ENCODE measurements at places on chromosomes 4 and X.

DNA sequence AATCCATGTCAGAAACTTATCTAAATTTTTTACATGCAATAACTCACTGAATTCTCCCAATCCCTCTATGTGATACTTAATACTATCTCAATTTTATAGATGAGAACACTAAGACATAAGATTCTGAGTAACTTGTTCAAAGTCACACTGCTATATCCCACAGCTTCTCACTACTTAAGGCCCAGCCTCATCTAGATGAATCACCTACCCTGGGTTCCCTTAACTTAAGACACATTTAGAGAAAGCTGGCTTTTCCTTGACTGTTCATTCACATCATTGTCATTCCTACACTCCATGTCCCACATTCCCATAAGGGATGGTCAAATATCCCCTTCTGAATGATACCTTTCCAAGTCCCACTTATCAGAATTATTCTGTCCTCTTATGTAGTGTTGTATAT, 21.0 kb downstream of the TNIP3 start:
- DNase-seq, result no peak

GRCh38 chr4:69092190-69092589, 4.1 kb upstream of the UGT2B7 start:
- no peak for DNase-seq

DNA sequence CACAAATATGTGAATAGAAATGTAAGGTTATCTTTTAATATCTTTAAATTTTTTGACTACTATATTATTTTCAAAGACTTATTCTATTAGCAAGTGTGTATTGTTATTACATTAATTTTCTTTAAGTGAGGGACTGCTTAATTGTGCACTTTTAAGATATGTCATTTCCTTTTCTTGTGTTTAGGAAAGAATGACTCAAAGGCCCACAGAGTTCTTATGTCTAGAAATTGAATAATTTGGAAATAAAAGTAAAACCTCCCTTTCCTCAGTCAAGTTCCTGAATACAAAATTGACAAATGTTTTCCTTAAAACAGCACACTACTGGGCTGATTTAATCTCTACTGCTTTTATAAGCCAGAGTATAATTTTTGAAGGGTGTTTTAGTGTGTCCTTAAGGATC, 169.7 kb downstream of the TMEM47 start:
- no peak for DNase-seq

- DNase-seq, result no peak
Measured at GRCh38 chrX:113644426-113644825, 803.8 kb upstream of the AMOT start.

DNA sequence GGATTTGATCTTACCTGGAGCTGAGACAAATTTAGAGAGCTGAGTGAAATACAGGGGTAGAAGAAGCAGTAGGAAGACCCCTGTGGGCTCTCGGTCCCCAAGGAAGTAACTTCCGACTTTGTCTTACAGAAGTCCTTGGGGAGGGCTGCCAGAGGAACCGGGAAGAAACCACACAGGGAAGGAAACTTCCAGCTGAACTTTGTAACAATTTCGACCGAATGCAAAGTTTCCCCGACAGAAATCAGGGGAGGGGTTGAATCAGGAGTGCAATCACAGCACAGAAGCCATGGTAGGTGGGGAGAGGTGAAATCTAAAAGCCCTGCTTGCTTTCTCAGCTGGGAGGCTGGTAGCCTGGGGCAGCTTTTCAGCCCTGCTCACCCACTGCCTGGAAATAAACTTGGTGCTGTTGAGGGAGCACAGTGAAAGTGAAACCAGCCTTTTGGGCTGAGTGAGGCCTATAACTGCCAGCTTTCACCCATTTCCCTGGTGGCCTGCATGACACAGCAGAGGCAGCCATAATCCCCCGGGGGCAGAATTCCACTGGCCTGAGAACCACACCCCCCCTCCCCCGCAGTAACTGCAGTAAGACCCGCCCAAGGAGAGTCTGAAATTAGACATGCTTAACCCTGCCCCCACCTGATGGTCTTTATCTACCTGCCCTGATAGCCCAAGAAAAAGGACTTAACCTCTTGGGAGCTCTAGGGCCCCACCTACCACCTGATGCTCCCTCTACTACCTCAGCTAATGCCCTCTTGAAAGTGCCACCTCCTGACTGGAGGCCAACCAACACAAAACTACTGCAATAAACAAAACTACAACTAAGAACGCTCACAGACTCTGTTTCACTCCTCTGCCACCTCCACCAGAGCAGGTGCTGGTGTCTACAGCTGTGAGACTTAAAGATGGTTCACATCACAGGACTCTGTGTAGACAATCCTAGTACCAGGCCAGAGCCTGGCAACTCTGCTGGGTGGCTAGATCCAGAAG, 248.2 kb downstream of the PARM1 start:
- peak; percentile 52 for DNase-seq

- no peak for DNase-seq
Measured at GRCh38 chrX:110021258-110022022, 18.5 kb downstream of the TMEM164 start.

DNA sequence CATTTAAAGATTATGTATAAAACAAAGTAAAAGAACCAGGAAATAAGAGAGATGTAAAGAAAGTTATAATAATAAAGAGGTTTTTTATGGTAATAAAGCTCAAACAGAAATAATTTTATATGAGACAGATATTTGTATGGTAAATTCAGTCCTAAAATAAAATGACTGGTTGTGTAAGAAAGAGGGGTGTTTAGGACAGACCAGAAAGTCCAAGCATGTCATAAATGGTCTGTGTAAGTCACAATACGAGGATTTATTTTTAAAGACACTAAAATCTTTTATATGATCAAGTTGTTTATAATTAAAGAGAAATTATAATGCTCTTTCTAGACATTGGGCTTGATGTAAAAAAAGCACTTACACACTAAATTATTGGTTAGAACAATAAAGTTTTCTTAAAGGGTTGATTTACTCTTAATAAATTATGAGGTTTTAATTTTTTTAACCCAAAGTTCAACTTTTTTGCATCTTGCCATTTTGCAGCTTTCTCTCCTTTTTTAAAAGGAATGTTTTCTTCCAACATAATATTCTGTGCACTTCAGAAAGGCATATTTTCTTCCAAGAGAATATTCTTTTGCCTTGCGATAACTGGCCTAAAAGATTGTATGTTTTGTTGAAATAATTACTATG, 61.9 kb upstream of the TCEAL2 start:
- DNase-seq, result no peak

DNA sequence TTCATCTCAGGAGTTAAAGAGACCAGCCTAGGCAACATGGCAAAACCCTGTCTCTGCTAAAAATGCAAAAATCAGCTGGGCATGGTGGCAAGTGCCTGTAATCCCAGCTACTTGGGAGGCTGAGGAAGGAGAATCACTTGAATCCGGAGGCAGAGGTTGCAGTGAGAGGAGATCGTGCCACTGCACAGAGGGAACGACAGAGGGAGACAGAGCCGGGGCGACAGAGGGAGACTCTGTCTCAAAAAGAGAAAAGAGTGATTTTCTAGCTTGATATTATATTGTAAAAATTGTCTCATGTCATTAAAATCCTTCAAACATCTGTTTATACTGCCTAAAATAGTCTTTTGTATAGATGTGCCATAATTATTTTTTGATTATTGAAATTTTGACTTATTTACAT, 225.4 kb upstream of the AGA start:
- no peak for DNase-seq

DNA sequence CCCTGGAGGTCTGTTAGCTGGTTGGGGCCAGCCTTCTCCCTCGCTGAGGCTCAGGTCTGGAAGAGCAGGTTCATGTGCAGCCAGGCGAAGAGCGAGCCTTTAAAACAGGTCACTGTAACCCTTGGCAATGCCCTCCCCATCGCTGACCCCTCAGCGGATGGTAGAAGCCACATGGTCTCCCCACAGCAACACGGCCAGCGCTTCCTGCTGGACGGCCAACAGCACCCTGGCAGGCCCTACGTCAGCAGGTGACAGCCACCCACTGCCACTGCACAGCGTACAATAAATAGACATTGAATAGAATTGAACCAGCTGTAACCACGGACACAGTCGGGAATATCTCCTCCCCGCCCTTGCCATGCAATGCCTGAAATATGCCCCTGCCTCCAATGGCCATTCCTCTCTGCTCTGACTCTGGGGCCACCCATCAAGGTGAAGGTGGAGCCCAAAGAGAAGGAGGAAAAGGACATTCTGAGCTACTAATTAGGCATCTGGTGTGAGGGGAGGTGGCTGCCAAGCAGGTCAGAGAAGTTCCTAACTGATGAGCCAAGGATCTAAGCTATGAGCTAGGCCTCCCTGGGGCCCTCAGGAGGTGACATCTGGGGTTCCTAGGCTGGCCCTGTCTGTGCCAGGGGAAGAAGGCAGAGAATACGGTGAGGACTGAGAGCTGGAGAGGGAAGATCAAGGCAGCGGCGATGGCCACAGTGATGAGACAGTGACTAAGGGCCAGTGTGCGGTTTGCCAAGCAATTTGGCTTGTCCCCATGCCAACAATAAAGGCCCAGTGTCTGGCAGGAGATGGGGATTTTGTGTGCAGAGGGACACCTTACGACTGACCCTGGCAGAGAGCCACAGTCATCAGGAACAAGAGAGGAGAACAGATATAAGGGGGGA, 202.3 kb downstream of the BCOR start:
- DNase-seq, result peak; percentile 10

- DNase-seq, result no peak
Measured at GRCh38 chr4:72817012-72817411, 248.0 kb upstream of the ADAMTS3 start.

GRCh38 chr4:99828477-99828876, 11.8 kb downstream of the DAPP1 start:
- no peak for DNase-seq

- peak; percentile 54 for DNase-seq
Measured at GRCh38 chr4:30380404-30380998, 339.7 kb upstream of the PCDH7 start.

DNA sequence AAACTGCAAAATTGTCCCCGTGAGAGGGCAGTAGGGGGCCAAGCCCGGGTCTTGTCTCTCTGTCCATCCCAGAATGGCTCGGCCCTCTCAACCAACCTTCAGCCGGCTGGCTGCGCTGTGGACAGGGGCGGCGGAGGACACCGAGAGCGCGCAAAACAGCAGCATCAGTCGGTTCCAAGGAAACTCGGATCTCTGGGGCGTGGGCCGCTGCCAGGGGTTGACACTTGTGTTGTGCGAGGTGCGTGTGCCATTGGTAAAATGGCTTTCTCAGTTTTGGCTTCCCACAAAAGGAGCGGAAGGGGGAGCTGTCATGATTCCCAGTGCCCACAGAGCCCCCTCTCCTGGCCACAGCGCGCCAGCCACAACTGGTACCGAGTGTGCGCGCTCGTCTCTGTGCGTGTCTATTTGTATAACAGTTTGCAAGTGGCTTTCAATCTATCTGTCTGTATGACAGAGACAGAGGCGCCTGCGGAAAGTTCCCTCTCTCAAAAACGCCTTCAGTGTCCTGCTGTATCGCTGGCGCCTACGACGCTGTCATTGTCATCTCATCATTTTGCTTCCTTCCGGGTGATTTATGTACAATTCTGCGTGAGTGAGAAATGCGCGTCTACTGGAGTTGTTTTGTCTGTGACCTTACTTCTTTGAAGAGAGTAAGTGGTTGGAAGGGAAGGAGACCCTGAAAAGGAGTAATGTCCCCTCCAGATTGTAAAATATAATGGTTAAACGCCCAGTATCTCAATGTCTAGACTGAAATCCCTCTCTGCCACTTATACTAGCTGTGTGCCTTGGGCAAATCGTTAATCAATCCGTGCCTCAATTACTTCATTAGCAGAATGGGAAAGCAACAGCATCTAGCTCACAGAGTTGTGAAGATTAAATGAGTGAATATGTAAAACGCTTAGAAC, 1.8 kb downstream of the DKK2 start:
- DNase-seq, result no peak

DNA sequence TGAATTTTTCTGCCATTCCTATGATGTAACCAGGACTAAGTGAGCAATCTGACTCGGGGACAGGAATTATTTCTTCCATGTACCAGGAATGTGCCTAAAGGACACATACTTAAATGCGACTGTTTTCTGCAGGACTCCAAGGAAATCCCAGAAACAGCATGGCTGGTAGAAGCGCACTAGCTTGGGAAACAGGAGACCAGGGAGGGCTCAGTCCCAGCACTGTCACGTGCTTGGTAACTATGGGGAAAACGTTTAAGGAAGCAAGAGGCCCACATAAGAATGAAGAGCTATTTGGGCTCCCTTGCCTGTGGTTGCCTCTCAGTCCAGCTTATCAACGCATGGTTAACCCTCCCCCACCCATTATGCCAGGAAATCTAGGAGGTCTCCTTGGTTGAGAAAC, 19.6 kb downstream of the MPP1 start:
- no peak for DNase-seq

DNA sequence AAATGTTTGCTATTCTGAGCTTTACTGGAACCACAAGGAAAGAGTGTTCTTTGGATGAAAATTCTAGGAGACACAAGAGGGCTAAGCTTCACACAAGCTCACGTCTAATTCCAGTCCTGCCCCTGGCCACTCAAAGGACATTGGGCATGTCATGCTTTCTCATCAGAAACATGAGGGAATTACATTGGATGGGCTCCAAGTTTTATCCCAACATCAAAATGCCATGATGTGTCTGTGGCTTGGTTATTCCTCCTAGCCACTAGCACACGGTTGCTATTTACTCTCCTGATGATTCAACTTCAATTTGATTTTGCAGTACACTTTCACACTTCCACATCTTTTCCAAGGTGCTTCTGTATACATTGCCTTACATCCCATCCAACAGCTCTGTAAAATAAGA, 149.6 kb upstream of the FAM9B start:
- DNase-seq, result no peak

DNA sequence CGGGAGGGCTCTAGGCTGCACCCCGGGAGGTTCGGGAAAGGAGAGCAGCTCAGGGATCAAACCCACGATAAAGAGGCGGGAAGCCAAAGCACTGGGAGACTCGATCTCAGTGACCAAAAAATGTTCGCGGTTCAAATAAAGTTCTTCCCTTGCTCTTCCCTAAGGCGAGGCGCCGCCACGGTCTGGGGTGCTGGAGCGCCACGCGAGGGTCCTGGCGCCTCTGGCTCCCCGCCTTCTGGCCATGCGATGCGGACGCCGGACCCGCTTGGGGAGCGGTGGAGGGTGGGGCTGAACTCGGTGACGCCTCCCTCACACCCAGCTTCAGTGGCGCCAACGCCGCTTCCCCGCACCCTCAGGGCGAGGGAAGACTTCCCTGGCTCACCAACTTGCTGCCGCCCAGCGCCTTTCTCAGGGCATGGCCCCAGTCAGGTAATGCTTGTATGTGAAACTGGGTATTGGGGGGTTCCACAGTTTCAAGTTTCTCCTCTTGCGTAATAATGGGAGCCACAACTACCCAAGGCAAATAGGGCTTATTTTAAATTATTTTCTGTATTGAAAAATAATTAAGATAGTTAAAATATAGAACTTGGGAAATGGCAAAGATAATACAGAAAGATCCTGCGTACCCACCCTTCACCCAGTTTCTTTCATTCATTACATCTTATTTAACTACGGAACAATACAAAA, at the start of gene QRFPR:
Gene QRFPR (minus strand): TSS at position 243 of the 687 bp plus-strand sequence. CDS start 371 bp downstream, outside the sequence.
- DNase-seq, result no peak

- DNase-seq, result no peak
Measured at GRCh38 chrX:47191331-47191730, 2.3 kb upstream of the UBA1 start.

All from T1000 (cell line).